ENCODE measurements at places on chromosomes 2 and 18.

DNA sequence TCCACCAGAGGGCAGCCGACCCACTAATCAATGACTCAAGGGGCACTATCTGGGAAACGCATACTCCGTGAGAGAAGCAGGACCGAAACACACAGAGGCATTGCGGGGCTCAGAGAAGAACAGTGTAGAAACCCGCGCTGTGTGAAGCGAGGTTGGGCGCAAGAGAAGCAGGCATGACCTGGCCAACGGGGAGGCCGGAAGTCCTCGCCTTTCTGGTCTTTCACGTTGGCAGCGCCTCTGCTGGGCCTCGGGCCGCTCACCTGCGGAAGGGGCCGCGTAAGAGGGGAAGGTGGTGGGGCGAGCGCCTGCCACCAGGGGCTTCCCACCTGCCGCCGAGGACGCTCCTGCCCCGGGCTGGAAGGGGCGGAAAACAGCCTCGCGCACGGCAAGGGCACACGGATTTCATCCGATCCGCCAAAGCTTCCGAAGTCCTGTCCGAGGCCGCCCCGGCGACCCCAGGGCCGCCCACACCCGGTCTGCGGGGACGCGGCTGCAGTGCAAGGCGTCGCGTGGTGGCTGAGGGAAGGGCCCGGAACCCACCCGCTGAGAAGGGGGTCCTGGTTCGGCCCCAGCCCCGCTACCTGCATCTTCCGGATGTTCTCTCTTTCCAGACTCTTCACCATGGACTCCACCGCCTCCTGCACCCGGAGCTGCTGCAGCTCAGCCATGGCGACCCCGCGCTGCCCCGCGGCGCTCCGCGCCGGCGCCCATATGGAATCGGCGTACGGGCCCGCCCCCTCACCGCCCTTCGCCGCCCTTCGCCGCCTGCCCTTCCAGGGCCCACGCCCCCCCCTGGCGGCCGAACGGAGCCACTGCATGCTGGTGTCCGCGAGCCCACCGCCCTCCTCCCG, at the start of gene FAM136A:
FAM136A (minus strand) TSS at position 724 of the 851 bp plus-strand sequence; CDS start at position 668, 56 bp downstream.
- DNase-seq: peak; percentile 68

DNA sequence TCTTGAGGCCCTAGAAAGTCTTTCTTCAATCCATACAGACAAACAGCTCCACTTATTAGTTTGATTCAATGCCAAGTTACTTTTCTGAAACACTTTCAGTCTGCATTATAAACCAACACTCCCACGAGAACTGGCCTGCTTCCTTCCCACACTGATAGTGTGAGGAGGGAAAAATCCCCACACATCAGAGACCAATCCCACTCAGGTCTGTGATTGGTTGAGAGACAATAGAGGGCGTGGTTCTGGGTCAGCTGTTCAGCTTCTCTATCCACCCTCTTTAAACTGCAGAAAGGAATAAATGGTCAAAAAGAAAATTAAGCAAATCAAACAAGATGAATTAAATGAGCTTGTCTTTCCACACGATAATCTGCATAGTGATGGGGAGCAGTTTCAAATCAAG, 152.5 kb downstream of the NRP2 start:
- DNase-seq: no peak

DNA sequence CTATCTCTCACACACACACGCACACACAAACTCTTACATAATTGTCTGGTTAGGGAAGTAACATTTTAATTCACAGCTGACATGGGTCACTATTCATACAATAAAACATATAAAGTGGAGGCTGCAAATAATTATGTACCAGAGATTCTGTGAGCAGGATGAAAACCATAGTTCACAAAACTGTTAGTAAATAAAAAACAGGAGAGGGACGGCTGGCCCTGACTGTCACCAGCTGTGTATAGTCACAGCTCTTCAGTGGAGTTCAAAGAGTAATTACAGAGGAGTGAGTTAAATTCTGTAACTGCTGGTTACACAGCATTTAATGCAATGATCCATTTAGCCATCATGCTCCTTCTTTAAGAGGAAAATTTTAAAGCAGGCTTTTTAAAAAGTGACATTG, 76.9 kb downstream of the NRXN1 start:
- DNase-seq: no peak

DNA sequence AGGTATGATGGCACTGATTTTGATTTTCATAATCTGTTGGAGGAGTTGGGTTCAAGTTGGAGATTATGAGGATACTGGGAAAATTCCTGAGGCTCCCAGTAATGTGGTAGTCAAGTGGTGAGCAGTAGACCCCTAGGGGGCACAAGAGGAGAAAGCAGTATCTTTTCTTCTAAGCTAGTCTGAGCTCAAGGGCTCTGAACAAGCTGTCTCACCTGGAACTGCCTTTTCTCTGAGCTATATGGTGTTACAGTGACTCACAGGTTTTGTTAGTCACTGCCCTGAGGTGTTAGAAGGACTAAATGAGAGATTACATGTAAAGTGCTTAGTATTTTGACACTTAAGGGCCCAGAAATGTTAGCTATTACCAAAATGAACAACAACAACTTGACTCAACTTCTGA, 42.2 kb downstream of the CD302 start:
- no peak for DNase-seq

GRCh38 chr18:12278741-12279682, 24.9 kb downstream of the CIDEA start:
- no peak for DNase-seq

DNA sequence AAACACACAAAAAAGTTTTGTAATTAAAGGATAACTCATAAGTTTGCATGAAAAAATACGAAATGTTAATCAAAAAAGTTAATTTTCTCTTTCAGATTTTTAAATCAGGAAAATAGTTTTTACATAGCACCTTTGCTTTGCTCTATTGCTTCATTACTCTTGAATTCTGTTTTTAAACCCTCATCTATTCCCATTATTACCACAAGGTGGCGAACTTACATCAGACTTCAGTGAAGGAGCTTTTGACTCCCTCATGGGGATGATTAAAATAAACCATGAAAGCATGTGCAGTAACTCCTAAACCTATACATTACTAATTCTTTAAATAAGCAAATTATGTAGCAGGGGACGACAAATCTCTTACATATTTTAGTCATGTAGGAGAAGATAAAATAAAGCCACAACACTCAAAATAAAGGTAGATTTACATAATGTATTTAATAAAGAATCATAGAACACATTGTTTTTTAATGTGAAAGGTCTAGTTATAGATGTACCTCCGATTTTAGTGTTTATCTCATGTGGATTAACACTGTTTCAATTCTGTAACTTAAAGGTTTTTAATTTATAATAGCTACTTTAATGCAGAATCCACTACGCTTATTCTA, 105.2 kb downstream of the NETO1 start:
- DNase-seq: peak; percentile 23

DNA sequence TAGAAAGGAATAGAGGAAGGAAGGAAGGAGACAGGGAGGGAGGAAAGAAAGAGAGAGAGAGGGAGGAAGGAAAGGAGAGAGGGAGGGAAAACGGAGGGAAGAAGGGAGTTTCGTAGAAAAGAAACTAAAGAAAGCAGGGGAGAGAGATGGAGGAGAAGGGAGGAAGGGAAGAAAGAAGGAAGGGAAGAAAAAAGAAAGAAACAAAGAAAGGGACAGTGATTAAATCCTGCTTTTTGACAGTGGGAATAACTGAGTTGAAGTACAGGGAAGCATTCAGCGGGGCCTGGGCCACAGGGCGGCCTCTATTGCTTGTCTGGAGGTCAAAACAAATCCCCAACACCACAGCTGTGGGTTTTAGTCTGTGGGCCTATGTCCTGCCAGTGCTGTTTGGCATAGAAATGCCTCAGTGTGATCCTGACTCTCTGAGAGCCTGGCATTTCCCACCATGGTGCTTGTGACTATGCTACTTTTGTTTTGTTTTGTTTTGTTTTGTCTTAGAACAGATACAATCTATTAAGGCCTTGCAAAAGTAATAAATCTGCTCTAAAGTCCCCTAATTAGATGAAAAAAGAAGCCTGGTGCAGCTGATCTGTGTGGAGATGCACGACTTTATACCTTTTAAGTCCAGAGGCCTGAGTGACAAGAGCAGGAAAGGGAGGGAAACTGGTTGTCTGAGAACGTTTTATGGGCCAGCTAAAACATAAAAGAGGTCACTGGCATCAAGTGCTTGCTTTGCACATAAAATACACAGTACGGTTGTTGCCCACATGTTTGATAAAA, 40.0 kb downstream of the IL1RL2 start:
- peak; percentile 68 for DNase-seq

DNA sequence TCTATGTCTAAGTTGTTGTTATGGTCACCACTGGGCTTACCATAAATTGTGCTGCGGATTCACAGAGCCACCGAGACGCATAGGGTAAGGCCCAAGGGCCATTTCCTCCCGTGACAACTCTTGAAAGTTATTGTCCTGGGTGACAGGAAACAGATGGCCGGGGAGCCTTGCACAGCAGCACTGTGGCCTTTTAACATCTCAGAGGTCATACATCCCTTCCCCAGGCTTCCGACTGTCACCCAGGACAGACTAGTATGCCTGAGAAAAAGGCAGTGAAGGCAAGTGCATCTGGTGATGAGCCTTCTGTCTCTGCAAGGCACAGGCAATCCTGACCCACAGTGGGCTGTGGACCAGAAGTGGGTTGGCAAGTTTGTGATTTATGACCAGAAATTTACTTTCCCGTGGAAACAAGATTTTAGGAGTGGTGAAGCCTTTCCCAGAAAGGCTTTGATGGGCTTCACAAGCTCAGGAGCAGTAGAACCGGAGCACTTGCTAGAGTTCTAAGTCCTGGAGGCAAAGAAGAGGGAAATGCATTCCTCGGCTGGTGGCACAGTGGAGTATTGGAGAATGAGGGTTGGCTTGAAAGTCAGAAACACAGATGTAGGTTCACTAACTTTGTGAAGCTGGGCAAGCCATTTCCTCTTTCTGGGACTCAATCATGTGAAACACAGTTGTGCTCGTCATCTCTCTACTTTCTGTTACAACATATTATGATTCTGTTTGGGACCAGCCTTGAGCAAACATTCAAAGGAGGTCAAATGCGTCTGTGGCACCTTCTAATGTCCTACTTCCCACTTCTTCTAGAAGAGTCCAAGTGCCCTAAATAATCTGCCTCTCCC, 2.0 kb upstream of the CAPN14 start:
- DNase-seq: no peak

DNA sequence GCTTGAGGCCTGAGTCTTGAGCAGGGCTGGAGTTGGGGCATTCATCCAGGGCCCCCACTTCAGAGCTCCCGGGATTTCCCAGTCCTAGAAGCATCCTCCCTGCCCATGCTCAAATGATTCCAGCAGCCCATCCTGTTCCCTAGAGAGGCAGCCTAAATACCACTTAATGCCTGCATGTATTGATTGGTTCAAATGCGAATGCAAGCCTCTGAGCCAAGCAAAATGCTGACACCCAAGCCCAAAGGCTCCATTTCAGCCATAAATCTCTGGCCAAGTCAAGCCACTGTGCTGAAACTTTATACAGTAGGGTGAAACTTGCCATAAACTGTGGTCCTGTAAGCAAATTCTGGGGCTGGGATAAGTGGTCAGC, 279.8 kb downstream of the CLIP4 start:
- no peak for DNase-seq

DNA sequence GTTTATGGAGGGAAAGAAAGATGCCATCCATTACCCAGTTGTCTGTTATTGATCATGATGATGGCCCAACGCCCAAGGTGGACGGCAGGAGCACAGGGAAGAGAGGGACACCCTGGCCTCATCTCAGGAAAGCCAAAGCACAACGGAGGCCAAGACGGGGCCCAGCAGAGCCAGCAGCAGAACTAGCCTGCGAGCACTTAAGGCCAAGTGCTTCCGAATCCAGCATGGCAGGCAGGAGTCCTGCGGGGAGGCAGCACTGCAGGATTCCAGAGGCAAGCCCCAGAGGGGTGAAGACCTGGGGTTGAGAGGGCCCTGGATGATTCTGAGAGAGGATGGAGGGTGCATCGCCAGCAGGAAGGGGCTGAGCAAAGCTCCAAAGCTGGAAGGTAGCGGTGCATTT, 28.3 kb upstream of the KLHL29 start:
- DNase-seq: no peak

DNA sequence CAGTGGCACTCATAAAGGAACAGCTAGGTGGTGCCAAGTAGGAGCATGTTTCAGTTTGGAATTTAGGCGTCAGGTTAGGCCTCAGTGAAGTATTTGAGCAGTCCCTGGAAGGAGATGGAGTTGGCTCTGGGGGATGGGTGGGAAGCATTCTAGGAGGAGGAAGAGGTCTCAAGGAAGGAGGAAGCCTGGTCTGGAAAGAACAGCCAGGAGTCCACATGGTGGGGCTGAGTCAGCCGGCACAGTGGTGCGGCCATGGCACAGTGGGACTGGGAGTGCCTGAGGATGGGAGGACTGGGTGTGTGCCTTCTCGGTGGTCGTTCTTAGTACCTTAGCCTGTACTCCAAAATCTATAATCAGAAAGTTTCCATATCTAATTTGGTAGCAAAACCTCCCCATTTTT, 373.3 kb downstream of the PTPRM start:
- no peak for DNase-seq

- no peak for DNase-seq
These were observed 27.5 kb downstream of the TFCP2L1 start for GRCh38 chr2:121257480-121257840.

- DNase-seq: no peak
These were observed 20.3 kb downstream of the RALB start for GRCh38 chr2:120272763-120273481.

GRCh38 chr2:55025627-55026026, 24.6 kb downstream of the RTN4 start:
- DNase-seq: no peak

DNA sequence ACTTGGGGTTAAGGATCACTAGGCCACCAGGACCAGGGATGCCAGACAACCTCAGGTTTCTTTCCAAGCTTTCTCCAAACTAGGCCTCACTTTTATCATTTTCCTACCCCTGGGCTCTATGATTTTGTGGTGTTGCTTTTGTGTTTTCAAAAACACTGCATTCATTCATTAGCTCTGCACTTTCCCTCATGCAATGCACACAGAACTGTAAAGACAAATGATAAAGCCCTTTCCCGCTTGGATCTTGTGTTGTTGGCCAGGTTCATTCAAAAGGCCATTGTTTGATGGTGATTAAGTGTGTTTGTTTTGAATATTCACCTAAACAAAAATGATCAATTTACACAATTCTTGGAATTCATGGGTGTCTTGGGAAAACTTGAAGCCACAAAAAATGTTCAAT, 210.7 kb upstream of the TNP1 start:
- no peak for DNase-seq

DNA sequence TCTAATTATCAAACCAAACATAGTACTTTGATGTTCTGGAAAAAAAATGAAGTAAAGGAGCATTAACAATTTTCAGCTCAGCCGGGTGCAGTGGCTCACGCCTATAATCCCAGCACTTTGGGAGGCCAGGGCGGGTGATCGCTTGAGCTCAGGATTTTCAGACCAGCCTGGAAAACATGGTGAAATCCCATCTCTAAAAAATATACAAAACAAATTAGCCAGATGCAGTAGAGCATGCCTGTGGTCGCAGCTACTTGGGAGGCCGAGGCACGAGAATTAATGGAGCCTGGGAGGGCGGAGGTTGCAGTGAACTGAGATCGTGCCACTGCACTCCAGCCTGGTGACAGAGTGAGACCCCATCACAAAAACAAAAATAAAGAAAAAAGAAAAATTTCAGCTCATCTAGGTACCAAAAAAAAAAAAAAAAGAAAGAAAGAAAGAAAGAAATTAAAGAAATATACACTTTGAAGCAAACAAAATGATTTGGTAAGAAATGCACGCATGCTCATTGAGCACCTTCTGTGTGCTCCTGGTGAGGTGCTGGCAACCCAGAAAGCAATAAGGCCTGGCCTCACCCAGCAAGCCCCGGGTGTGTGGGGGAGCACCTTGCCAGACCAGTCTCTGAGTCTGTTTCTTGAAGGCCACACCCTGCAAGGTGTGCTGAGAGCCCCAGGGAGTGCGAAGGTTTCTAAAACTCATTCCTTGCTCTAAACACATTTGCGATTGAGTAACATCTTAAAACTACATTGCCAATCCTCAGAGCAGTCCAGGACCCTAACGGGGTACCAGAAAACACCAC, 133.5 kb downstream of the TFCP2L1 start:
- no peak for DNase-seq

GRCh38 chr2:179991344-179991743, 15.8 kb downstream of the CWC22 start:
- DNase-seq: no peak

All from NCI-H2029 treated with DMSO at 0.1 percent for 48 hours (cell line).